ENCODE measurements at places on chromosomes 4 and X.

DNA sequence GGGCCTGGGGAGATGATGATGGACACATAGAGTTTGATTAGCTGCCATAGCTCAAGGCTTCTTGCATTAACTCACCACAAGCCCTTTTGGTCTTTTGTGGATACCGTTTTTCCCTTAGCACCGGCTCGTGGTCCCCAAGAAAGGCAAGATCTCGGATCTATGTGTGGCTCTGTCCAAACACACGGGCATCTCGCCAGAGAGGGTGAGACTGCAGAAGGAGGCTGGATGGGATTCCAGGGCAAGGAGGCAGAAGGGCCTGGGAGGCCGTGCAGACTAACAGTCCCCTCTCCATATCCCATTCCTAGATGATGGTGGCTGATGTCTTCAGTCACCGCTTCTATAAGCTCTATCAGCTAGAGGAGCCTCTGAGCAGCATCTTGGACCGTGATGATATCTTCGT, 9.5 kb downstream of the USP11 start:
- no peak for DNase-seq

DNA sequence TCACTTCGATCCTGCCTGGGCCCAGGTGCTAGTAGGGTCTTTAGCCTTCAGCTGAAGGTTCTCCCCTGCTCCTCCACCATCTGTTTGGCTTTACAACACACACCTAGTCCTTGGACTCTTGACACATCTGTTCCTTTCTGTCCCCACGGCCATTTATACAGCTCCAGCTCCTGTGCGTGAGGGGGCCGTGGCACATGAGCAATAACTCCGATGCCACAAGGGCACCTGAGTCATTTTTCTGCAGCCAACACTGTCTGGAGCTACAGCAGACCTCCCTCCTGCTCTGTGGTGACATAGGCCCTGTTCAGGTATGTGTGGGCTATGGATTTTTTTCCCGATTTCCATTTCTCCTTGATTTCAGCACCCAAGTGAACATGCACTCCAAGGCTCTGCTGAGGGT, 44.7 kb upstream of the BCOR start:
- DNase-seq = no peak

- no peak for DNase-seq
Measured at GRCh38 chrX:138411048-138411447, 300.5 kb downstream of the FGF13 start.

DNA sequence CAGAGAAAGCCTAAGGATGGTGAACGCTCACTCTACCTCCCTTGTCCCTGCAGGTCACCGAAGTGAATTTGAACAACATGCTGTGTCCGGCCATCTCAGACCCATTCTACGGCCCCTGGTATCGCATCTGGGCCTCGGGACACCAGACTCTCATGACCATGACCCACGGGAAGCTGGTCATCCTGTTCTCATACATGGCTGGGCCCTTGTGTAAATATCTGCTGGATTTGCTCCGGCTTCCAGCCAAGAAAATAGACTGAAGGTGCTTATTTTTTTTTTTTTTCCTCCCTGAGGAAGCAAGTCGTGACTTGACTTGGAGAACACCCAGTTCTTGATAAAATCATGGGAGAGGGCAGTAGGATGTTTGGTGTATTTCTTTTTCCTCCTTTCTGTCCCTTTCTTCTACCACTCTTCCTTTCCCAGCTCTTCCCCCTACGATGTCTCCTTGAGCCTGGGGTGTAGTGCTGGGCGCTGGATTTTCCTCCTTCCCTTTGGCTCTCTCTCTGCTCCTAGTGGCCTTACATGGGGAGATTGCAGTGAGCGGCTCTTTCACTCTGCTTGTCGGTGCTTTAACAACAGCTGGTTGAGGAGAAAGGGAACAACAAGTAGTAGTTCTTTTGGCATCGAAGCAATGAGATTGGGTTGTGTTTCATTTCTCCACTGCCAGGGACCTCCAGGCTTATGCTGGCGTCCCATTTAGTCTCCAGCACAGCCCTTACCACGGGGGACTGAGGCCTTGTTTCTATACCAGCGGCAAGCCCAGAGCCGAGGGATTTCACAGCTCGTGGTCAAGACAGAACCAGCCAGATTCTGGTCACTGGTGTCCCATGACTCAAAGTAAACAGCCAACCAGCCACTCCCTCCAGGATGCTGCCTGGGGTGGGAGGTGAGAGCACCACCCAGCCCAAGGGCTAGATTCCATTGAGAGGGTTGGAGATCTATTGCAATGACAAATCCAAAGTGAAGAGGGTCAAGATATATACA, 144.4 kb downstream of the AMMECR1 start:
- DNase-seq = no peak

DNA sequence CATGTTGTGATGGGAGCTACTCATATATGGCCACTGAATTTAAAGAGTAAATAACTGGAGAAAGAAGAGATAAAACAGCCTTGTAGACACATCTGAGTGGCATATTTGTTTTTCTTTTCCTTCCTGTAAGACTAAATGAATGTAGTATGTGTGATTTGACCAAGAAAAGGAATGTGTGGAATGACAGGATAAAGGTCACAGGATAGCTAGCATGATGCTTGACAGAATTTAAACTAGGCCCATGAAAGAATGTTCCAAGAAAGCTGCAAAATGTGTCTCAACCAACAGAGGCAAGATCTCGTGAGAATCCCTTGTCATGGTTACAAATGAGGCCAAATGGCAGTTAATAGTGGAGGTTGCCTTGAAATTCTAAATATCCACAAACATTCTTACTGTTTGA, 137.0 kb downstream of the KCNIP4 start:
- DNase-seq = no peak

DNA sequence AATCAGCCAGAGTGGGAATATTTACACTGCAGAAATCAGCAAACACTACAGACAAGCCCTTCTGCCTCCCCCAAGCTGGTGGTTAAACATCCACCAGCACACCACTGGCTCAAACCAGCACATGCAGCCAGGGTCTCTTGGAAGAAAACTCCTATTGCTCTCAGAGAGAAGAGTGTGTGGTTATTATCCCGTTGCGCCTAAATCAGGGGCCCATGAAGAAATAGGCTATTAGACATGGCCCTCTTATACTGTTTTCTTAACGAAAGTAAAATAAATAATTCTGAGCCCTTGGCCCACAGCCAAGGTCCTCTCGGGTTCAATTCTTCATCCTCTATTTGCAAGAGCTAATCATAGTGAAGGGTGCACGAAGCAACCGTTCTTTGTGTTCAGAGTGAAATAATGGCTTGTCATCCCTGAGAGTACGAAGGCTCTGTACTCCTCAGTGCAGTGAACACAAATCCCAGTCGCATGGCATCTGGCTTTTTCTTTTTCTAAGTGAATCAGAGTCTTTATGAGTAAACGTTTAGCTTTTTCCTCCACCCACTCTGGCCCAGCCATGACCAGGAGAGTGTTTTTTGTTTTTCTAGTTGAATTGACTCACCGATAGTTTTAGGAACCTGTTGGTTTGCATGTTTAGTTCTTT, 33.4 kb upstream of the RBM47 start:
- DNase-seq = no peak

DNA sequence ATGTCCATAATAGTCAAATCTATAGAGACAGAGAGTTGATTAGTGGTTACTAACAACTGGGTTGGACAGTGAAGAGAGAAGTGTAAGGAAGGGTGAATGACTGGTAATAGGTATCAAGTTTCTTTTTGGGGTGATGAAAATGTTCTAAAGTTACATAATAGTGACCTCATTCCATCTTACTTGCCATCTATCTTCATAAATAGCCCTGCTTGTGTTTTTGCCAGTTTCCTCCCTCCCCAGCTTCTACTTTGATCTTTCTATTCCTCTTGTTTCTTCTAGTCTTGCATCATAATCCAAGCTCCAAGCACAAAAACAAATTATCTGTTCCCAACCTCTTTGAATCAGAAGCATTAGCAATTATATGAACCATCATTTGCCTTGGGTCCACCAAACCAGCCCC, 40.2 kb upstream of the TET2 start:
- DNase-seq = no peak

GRCh38 chr4:43244688-43245382, 352.3 kb downstream of the GRXCR1 start:
- no peak for DNase-seq

- no peak for DNase-seq
Measured at GRCh38 chr4:7970361-7970946, 30.8 kb upstream of the AFAP1 start.

GRCh38 chrX:100710816-100711215, 21.1 kb downstream of the SYTL4 start:
- DNase-seq = no peak

DNA sequence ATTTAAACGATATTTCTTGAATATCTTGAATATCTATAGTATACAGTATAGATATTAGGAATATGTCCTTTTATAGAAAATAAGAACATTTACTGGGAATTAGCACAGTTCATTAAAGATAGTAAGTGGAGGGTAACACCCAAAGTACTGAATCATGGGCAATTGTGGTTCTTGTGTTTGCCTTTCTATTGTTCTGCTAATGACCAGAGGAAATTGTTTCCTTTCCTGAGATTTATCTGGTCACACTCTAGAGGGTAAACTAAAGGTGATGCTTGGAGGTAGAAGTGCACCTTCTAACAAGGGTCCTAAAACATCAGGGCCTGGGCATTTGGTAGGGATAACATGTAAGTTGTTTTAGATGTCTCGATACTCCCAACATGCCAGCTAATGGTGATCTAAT, 241.3 kb upstream of the SFRP2 start:
- DNase-seq = no peak

GRCh38 chrX:77505227-77505626, 58.0 kb downstream of the FGF16 start:
- DNase-seq = no peak

- no peak for DNase-seq
Measured at GRCh38 chr4:7217474-7218321, 25.4 kb downstream of the SORCS2 start.

- DNase-seq = no peak
Measured at GRCh38 chr4:80484712-80485111, 149.2 kb downstream of the CFAP299 start.

DNA sequence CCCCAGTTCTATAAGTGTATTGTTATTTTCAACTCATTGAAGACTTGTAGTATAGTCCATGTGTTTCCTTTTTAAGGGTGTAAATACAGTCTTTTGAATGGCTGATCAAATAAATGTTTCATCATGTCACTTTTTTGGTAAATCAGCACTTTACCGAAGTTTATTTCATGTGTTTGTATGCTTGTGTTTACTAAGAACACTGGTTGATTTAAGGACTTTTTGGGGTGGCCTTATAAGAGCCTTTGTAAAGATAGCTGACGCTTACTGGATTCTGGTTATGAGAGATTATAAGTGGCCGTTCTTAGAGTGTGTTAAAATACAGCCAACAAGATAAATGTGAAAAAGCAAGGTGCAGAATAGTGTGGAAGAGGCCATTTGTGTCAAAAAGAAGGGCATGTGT, 2.6 kb downstream of the UBE2K start:
- no peak for DNase-seq

DNA sequence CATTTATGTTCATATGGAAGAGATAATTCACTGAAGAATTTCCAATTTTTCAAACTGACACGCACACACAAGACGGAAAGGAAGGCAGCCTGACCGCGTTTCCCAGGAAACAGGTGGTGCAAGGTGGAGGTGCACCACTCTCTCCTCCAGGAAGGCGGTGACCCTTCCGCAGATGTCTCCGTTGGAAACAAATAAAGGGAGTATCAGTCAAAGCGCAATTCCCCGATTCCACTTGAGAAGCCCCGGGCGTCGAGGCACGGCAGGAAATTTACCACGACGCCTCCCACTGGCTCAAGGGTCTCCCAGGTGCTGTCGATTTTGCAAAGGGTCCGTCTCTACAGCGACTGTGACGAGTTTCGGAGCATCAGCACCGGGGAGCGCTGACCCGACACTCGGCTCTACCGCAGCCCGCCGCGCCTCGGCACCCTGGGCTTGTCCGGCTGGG, 770 bp upstream of the TIGD2 start:
- DNase-seq = no peak

DNA sequence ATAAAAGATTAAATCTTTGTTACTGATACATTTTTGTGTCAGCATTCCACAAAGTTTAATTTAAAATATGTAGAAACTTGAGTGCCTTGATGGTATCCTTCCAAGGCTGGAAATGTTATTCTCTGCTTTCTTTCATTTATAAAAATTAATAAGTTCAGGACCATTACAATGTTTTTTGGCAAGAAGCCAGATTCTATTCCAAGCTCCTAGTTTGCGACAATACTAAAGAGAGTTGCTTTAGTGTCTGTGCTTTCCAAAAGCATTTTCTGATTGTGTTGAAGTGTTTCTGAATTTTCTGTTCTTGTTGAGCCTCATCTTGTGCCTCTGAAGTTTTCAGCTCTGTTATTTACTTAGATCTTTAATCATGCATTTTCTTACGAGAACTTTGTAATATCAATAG, 516.2 kb downstream of the KCTD8 start:
- no peak for DNase-seq

GRCh38 chr4:84680956-84681355, 98.0 kb downstream of the CDS1 start:
- no peak for DNase-seq

GRCh38 chrX:103343105-103343504, 13.1 kb downstream of the TCEAL7 start:
- peak; percentile 17 for DNase-seq

- no peak for DNase-seq
Measured at GRCh38 chr4:125750399-125750798, 435.6 kb downstream of the FAT4 start.

- DNase-seq = no peak
Measured at GRCh38 chr4:90215286-90215685, 88.1 kb downstream of the CCSER1 start.

DNA sequence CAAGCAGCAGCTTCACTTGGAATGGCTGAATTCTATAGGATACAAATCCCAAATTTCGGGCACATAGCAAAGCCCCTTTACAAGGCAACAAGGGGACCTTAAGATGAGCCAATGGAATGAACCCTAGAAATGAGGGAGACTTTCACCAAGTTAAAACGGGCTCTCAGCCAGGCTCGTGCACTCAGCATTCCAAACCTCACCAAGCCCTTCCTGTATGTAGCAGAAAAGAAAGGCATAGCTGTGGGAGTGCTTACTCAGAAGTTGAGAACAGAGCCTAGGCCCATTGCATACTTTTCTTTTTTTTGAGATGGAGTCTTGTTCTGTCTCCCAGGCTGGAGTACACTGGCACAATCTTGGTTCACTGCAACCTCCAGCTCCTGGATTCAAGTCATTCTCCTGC, 10.8 kb upstream of the HERC5 start:
- DNase-seq = no peak

GRCh38 chr4:113153529-113154101, 104.2 kb downstream of the ANK2 start:
- no peak for DNase-seq

Measured in CD4-positive, alpha-beta T cell treated with Interleukin-4 for 1 hour (primary cell).